Esophagus mucosa (tissue), 1 donor: ENCODE measurements at places on chromosomes 4 and X.

GRCh38 chr4:87749883-87750282 lies 49.5 kb upstream of the IBSP start:
- no peak for ATAC-seq

GRCh38 chrX:44062840-44063239 lies 89.7 kb upstream of the NDP start:
- no peak for ATAC-seq

GRCh38 chr4:189780391-189780790 lies 160.3 kb upstream of the FRG1 start:
- ATAC-seq, result no peak

GRCh38 chr4:173289353-173289727 lies 44.8 kb downstream of the HMGB2 start:
- ATAC-seq, result no peak
